Activated CD4-positive, alpha-beta T cell treated with anti-CD3 and anti-CD28 coated beads for 1 hour (primary cell): ENCODE measurements at places on chromosomes 11 and 22.

- DNase-seq: no peak
These were observed 1487.5 kb downstream of the LRRC4C start for GRCh38 chr11:39971938-39972337.

- DNase-seq: no peak
These were observed 112.7 kb downstream of the FAR1 start for GRCh38 chr11:13781153-13781552.

GRCh38 chr22:18000441-18001039 lies 23.8 kb downstream of the MICAL3 start:
- DNase-seq: no peak

GRCh38 chr11:125338886-125339811 lies 156.9 kb downstream of the FEZ1 start:
- no peak for DNase-seq

DNA sequence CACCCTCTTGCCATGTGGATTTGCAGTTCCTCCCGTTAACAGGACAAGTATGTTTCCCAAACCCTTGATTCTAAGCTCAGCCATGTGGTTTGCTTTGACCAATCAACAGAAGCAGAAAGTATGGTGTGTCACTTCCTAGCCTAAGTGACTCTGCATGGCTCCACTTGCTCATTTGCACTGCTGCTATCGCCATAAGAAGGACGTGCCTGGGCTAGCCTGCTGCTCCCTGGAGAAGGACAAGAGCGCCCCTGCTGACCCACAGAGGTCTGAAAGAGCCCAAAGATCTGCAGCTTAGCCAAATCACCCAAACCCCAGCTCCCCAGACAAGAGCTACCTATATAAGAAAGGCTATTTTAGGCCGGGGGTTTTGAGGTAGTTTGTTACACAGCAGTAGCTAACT lies 18.0 kb downstream of the TBRG1 start:
- no peak for DNase-seq

GRCh38 chr22:20456064-20456721 lies 18.6 kb upstream of the SCARF2 start:
- peak; percentile 65 for DNase-seq

DNA sequence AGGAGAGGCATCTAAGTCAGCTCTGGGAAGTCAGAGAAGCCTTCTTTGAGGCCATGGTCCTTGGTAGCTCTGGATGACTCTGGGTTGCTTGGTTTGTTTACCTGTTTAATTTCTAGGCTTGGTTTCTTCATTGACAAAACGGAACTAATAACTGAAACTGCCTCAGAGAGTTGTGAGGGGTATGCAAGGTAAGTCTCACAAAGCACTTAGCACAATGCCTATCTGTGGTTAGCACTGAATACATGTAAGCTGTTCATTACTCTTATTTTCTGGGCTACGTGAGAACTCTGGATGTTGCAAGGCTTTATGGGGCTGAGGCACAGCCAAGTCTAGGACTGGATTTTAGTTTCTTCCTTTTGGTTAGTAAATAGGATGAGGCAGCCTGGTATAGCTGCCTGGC lies 225.8 kb upstream of the NCAM1 start:
- DNase-seq: no peak

DNA sequence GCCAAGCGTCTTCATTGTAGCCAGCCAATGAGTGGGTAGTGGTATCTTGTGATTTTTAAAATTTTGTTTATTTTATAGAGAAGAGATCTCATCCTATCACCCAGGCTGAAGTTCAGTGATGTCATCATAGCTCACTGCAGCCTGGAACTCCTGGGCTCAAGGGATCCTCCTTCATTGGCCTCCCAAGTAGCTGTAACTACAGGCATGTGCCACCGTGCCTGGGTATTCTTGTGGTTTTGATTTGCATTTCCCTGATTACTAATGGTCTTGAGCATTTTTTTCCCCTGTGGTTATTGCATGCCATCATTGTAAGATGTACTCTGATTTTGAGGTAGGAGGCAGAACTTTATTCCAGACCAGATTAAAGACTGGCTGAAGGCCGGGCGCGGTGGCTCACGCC lies 2.4 kb upstream of the DENND6B start:
- DNase-seq: no peak

DNA sequence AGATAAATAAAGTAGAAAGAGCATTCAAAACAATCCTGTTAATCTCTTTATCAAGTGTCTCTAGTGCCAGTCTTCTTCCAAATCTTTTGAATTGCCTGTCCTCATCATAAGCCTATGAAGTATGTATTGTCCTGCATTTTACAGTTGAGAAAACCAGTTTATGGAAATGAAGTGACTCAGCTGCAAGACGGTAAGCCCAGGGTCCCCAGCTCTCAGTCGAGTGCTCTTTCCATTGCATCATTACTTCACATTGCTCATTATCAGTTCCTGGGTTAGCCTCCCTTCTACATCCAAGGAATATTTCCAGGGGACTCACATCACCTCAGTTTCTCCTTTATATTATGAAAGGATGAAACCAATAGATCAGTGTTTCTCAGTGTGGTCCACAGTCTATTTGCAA lies 9.1 kb upstream of the P4HA3 start:
- DNase-seq: no peak

DNA sequence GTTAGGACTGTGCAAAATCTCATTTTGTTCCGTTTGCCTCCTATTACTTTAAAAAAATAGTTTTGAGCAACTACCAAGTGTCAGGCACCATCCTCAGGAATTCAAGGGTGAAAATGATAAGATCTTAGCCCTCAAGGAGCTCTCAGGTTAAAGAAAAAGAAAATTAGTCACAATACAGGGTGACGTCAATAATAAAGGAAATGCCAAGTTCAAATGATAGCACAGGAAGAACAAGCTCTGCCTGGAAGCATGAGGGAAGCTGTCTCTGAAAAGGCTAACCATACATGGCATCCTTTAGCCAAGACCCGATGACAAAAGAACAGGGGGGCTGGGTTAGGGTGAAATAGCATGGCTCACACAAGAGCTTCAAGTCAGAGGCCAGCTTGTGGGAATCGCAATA lies 11.1 kb upstream of the MPZL2 start:
- no peak for DNase-seq
